ENCODE measurements at places on chromosomes 11 and 22.

DNA sequence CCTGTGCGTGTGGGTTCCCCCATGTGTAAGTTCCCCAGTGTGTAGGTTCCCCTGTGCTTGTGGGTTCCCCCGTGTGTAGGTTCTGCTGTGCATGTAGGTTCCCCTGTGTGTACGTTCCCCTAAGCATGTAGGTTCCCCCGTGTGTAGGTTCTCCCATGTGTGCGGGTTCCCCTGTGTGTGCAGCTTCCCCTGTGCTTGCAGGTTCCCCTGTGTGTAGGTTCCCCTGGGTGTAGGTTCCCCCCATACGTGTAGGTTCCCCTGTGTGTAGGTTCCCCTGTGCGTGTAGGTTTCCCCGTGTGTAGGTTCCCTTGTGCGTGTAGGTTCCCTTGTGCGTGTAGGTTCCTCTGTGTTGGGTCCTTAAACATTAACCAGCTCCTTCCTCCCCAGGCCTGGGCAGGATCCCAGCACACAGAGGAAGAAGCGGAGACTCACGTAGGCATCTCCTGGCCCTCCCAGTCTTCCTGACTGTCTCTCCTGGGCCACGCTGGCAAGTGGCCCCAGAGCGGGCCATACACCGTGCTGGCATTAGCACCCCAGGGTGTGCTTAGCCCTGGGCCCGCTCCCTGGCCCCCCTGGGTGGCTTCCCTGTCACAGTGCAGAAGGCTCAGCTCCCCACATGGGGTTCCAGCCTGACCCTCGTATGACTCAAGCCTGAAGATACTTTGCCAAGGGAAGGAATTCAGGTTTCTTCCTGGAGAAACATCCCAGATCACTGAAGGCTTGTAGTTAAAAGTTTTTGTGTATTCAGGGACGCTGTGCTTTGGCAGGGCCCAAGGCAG is 2.8 kb upstream of the GRAMD4 start:
- no peak for DNase-seq

DNA sequence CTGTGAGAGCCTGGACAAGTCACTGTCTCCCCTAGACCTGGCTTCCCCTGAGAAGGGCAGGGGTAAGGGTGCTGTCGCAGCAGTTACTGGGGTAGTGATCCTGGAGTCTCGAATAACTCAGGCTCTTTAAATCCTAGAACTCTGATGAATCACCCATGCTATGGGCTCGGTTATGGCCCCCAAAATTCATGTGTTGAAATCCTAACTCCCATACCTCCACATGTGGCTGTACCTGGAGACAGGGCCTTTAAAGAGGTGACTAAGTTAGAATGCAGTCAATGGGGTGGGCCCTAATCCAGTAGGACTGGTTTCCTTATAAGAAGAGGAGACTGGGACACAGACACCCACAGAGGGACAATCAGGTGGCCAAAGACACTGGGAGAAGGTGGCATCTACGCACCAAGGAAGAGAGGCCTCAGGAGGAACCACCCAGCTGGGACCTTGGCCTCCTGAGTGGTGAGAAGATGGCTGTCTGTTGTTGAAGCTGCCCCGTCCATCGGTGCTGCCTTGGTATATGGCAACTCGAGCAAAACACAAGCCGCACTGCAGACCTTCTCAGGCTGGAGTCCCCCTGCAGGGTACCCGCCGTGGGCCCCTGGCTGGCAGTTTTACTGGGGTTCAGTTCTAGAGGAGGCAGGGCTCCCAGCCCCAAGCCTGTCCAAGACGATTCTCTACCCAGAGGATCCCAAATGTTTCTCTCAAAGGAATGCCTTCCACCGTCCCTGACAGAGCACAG is 48.8 kb upstream of the SHISAL1 start:
- no peak for DNase-seq

- DNase-seq = no peak
Measured at GRCh38 chr11:41459465-41460401, at the start of gene LRRC4C. Gene LRRC4C, minus strand, starts transcription at chr11:41459652.

DNA sequence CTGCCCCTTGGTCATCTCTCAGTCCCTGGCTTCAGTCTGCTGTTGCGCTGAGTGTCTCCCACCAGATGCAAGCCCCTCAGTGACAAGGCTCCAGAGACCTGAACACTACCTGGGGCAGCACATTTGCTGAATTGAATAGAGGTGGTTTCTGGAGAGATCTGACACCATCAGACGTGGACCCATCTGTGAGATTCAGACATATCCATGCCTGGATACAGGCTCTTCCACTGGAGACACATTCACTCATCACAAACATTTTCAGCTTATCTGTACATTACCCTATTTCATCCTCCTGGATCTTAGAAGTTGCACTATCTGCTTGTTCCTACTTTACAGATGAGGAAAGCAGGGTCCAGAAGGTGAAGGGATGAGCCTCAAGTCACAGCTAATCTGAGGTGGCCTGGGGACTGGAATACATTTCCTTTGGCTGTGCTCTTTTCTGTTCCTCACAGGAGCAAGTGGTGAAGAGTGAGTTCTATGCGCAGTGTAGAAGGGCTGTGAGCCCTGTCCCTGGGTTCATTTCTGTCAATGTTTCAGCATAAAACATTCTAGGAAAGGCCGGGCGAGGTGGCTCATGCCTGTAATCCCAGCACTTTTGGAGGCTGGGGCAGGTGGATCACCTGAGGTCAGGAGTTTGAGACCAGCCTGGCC is 19.0 kb downstream of the ATG16L2 start:
- DNase-seq = no peak

All from NCI-H526 (cell line).